ENCODE measurements at places on chromosomes 2 and 18.
A peak's percentile ranks its signal among the peaks of the same experiment; 100 is the strongest.

DNA sequence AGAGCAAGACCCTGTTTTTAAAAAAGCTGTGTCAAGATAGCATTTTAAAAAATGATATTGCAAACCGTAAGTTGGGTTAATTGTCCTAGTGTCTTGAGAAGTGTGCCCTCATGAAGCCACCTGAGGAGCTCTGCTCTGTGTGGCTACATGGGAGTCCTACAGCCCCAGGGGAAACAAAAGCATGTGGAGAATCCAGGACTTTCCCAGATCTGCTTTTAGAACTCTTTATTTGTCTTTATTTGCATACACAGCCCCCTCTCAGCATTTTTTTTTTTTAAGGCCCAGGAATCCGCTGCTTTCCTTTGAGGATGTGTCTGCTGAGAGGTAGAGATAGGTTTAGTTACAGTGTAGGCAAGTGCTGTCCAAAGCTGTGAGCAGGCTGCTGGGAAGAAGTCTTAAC lies 219.2 kb downstream of the FHOD3 start:
- DNase-seq, result no peak

DNA sequence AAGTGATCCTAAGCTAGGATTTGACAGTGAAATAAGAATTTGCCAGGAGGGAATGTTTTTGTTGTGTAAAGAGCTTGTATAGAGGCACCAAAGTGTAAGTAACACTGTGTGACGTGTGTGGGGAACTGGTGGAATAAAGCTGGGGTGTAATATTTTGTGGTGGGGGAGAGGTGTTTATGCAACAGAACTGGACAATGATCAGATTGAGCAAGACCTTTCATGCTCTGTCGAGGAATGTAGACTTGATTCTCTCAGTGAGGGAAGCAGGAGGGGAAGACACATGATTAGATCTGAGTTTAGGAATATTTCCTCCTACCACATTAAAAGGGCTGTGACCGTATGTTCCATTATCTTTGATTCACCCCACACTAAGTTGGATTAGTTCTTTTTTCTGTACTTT lies 43.6 kb downstream of the EFEMP1 start:
- DNase-seq, result no peak

- DNase-seq, result no peak
Measured at GRCh38 chr2:209943776-209944175, 58.7 kb upstream of the RPE start.

GRCh38 chr18:47262301-47263149 lies 11.1 kb upstream of the SKOR2 start:
- DNase-seq, result no peak

- no peak for DNase-seq
Measured at GRCh38 chr2:179571252-179571651, 290.2 kb downstream of the ZNF385B start.

GRCh38 chr2:54158311-54158710 lies 42.9 kb downstream of the ACYP2 start:
- no peak for DNase-seq

DNA sequence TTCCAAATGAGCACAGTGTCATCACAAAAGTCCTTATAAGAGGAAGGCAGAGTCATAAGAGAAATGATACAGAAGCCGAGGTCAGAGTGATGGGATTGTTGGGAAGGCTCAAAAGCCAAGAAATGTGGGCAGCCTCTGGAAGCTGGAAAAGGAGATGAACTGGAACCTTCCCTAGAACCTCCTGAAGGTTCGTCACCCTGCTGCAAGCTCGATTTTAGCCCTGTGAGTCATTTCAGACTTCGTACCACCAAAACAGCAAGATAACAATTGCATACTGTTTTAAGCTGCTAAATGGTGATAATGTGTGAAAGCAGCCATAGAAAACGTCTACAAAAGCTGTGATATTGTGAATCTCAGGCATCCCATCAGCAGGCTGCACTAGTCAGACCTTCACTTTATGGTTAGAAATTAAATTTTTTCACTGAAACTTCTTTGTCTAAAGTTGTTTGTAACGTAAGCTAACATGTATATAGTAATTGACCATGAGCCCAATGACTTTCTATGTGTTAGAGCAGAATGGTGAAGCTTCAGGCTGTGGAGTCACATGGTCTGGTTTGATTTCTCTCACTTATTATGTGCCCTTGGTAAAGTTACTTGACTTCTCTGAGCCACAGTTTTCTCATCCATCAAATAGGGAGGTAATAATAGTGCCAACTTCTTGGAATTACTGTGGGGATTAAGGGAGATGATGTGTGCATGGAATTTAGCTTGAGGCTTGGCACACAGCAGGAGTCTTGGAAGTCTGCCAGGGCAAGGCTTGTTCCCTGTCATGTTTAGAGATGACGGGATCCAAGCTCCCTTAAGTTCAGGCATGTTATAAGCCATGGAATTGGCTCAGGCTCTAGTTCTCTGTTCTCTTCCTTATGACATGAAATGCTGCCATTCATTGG lies 132.0 kb upstream of the CCDC195 start:
- peak; percentile 64 for DNase-seq

- no peak for DNase-seq
Measured at GRCh38 chr18:57668021-57668420, 46.4 kb upstream of the NARS1 start.
